ENCODE measurements at places on chromosomes 12 and 14.

GRCh38 chr12:14167005-14167628, 185.7 kb upstream of the GRIN2B start:
- no peak for DNase-seq

- no peak for DNase-seq
Observed at GRCh38 chr12:4135919-4136605, 137.5 kb upstream of the CCND2 start.

DNA sequence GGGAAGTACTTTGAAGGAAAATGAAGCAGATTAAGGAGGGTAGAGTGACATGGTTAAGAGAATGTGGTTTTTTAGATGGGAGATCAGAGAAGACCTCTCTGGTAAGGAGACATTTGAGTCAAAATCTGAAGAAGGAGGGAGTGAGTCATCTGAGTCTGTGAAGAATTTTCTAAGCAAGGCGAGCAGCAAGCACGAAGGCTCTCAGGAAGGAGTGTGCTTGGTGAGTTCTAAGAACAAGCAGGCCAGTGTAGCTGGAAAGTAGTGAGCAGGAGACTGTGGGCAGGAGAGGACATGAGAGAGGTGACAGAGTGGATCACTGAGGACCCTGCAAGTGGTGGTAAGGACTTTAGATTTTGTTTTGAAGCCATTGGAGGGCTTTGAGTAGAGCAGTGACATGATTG, 76.3 kb upstream of the FUT8 start:
- no peak for DNase-seq

DNA sequence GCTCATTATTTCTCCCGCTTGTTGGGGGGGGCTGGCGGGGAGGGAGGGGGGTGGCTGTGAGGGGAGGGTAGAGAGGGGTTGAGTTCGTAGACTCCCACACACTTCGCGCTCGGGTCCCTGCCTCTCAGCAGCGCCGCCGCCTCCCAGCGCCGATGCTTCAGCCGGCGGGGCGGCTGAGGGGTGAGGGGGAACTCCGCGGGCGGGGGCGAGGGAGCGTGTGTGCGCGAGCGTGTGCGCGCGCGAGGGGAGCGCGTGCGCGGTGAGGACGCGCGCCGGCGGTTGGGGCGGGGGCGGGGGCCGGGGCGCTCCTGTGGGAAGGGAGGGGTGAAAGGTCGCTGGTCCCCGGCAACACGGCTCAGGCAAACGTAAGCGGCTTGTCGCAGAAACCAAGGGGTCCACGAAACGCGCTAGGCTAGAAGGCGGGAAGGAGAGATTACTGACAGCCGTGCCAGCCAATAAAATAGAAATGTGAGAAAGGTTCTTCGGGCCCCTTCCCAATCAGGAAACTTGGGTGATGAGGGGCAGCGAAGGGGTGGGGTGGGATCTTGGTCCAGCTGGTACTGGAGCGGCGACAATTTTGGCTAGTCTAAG, 343 bp upstream of the NOVA1 start:
- no peak for DNase-seq

DNA sequence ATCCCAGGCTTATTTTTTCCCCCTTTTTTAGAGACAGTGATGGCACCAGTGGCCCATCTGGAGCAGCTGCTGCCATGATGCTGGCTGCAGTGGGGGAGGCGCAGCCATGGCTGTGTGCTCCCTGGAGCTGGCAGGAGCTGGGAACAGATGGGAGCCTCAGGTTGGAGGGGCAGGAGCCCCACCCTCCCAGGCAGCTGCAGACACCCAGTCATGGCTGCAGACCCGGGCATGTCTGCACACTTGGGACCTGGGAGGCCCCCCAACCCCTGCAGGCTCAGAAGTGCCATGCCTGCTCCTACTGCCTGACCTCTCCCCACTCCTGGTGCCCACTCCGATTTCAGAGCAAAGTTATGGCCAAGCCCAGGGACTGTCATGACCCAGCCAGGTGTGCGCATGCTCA, 25.1 kb downstream of the CDKL1 start:
- no peak for DNase-seq

DNA sequence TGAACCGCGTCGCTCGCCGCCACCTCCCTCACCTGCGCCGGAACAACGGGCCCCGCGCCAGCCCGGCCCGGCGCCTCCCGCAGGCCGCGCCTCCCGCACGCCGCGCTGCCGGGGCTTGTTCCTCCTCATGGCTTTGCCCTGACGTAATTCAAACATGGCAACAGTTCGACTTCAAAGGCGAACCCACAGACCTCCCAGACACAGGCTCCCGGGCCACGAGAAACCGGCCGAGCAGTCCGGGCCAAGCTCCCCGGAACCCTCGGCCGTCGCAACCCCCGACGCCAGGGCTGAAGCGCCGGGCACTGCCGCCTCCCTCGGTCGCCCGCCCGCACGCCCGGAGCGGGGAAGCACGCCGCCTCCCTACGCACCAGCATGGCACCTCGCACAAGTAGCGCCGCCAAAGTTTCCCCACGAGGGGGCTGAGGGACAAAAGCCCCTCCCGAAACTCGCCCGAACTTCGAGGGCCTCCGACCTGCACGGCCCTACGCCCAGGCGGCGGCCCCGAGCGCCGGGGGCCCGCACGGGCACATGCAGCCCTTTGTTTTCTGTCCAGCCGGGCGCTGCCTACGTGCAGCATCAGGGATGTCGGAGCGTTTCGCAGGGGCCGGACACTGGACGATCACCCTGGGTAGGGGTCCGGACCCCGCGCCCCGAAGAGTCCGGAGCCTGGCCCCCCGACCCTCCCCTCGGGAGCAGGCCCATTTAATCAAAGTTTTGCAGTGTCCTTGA, 1.7 kb downstream of the SINHCAF start:
- peak; percentile 80 for DNase-seq

DNA sequence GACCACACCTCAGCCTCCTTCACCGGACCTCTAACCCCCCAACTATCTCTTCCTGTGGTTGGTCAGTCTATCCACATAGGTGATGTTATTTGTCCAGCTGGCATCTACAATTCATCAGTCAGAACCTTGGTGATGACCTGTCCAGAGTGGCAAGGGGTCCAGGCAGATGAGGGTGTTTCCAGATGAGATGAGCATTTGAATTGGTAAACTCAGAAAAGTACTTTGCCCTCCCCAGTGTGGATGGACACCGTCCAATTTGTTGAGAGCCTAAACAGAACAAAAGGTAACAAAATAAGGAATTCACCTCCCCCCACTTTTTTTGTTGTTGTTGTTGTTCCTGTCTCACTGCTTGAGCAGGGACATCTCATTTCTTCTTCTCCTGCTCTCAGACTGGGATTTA, 34.3 kb upstream of the LRP6 start:
- DNase-seq: no peak

GRCh38 chr14:74927225-74927624, 4.2 kb upstream of the RPS6KL1 start:
- no peak for DNase-seq

- DNase-seq: no peak
Observed at GRCh38 chr12:131559517-131560516, 151.1 kb upstream of the SFSWAP start.

DNA sequence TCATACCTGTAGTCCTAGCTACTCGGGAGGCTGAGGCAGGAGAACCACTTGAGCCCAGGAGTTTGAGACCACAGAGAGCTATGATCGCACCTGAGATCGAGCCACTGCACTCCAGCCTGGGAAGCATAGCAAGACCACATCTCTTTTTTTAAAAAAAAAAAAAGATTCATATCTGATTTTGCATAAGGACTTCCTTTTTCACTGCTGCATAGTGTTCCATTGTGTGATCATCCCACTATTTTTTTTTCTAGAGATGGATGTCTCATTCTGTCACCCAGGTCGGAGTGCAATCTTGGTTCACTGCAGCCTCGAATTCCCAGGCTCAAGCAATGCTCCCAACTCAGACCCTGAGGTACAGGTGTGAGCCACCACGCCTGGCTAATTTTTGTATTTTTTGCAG, 50.4 kb downstream of the PHETA1 start:
- no peak for DNase-seq

DNA sequence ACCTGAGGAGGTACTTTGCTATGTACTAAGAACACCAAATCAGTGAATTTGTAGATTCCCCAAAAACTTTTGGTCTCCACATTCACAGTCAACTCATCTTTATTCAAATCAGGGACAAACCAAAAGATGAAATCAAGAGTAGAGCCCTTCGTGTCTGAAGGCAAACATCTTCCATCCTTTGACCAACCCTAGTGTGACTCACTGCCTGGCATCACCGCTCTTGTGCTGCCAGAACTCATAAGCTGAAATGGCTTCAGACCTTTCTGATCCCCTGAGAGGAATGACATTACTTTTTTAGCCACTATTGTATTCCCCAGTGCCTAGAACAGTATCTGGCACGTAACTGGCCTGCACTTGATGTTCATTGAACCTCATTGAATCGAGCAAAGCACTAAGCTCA, 50.1 kb downstream of the GOLGA5 start:
- no peak for DNase-seq

DNA sequence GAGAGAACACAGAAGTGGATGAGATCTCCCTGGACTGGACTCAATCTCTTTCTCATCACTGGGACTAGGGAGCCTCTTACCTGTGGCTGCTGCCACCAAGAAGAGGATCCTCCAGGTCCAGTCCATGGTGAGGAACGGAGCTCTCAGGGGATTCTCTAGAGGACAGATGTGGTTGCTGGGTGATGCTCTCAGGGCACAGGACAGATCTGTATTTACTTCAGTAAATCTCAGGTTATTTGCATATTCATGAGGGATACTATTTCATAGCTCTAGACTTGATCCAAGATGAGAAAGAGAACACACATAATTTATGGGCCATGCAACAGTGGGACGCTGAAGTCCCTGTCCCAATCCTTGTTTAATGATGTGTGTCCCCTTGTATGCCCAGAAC, 460.5 kb downstream of the TMEM121 start:
- DNase-seq: no peak

GRCh38 chr12:56087220-56087619, 7.3 kb downstream of the ERBB3 start:
- DNase-seq: no peak

DNA sequence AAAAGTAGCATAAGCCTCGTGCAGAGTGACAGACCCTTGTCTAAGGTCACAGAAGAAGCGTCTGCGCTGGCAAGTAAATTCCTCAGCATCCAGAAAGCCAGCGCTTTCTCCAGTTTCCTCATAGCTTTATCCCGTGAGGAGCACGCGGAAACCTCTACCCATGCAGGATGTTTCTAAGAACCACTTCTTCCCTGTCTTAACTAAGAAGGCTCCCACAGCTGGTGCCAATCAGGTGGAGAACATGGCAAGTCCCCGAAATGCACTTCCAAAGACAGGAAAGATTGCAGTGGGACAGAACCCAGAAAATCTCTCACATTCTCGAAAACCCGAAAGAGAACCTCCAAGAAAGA, 968 bp upstream of the ARID4A start:
- no peak for DNase-seq

DNA sequence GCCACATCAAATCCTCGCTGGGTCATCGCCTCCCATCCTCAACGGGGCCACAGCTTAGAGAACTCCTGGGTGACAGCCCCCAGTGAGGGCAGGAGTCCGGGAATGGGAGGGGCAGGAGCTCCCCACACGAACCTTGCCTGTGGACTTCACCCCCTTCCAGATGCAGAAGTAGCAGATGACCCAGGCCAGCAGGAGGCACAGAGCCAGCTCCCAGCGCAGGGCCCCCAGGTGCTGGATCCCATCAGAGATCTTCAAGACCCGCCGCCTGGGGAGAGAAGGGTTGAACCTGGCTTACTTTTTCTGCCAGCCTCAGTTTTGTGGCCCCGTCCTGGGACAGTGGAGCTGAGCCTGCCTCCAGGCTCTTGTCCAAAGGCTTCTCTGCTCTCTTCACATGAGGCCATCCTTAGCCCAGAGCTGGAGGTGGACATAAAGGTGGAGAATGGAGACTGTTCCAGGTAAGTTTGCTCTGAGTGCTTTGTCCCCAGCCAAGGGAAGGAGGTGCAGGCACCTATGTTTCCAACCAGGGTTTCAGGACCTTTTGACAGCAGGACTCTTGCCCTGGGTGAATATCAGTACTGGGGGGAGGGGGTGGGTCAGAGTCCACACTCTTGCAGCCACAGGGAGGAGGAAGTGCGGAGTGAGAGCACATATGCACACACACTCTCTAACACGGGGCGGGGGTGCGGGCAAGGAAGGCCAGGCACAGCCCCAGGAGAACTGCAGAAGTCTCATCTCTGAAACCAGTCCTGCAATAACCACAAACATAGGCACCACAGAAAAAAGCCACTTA, 23.3 kb upstream of the SLC6A12 start:
- DNase-seq: no peak

DNA sequence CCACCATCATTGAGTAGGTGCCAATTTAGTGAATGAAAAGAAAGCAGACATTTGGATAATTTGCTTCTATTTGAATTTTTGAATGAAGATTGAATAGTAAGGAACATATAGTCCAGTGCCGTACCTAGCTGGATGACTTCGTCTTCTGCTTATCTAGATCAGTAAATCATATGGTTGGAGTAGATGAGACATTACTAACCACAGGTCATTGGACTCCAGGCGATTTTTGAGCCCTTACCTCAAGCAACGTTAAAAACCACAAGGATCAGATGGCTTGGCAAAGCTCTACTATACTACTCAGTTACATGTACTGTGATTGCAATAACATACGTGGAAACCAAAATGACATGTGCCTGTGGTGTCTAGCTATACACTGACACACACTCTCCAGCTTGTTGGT, 1.7 kb upstream of the SPATS2 start:
- no peak for DNase-seq

All from T-cell (primary cell).